ENCODE measurements at places on chromosomes 2 and 18. TPM values are rescaled to one million over a fixed set of nuclear protein-coding genes. Genes with fewer than 3 reads are reported as not detected.

Gene COL5A2
- total RNA-seq = 63.8 TPM

Gene DSG2
- 47.9 TPM for total RNA-seq

Gene TRIB2
- 144 TPM for total RNA-seq

Gene CCDC121
- 1.2 TPM for total RNA-seq

Gene ATG9A
- total RNA-seq = 52.2 TPM

Gene NMUR1
- total RNA-seq = 0.69 TPM

Gene GKN1
- not detected for total RNA-seq

Gene OR6B2
- not detected for total RNA-seq

Gene FN1
- 187 TPM for total RNA-seq

Gene UNC80
- not detected for total RNA-seq

Gene REG3G
- total RNA-seq = not detected

Gene MTIF2
- 25.3 TPM for total RNA-seq

Gene IL36RN
- total RNA-seq = not detected

Gene RBM43
- total RNA-seq = 3.6 TPM

GRCh38 chr18:54388203-54389142 lies 30.8 kb downstream of the C18orf54 start:
- DNase-seq = no peak

DNA sequence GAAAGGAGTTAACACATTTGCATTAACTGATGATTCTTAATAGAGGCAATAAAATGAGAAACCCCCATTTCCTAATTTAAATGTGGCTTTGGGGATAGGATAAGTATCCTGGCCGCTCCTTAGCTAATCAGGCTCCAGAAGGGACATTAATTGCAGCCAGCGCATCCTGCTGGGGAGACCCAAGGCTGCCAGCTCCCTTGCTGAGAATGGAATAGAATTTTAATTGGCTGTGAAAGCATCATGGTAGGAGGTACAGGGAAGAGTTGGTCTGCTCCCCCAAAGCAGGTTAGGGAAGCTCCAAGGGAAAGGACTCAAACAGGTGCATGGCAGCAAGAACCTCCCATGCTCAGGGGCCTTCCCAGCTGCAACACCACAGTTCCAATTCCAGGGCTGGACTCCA lies 71.4 kb downstream of the MARCHF4 start:
- no peak for DNase-seq

GRCh38 chr2:60275958-60276357 lies 277.5 kb downstream of the BCL11A start:
- no peak for DNase-seq

DNA sequence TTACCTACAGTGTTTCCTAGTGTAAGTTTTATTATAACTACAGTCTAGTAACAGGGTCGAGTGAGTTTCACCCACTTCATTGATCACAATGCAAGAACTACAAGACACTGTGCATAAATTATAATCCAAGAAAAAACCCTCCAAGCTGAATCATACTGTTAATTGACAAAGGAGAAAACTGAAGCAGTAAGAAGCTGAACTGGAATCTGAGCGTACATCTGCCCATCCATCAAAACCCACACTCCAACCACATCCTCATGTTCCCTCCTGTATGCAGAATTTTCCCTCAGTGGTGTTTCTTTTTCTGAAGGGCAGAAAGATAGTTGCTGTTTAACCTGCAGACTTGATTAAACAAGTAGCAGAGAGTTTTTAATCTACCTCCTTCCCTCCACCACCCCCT lies 49.5 kb upstream of the KIDINS220 start:
- DNase-seq = no peak

- no peak for DNase-seq
These were observed 40.6 kb downstream of the MOB4 start for GRCh38 chr2:197556456-197556855.

DNA sequence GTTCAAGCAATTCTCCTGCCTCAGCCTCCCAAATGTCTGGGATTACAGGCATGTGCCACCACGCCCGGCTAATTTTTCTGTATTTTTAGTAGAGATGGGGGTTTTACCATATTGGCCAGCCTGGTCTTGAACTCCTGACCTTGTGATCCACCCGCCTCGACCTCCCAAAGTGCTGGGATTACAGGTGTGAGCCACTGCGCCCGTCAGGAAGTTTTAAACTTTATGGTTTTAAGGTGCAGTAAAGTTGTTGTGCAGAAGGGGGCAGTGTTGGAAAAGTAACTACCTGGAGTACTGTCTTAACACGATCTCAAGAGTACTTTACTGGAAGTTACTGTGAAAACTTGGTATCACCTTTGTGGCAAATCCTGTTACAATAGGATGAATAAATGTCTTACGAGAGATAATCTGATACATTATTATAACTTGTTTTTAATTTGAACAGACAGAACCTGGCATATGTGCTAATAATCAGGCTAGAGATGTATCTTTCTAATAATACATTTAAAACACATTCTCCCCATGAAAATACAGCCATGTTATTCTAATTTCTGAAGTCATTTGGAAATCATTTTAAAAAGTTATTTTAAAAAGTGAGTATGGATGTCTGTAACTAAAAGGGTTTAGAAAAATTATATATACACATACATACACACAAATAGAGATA lies 10.8 kb downstream of the SPDYA start:
- DNase-seq = no peak

- DNase-seq = no peak
These were observed 60.1 kb upstream of the CHMP1B start for GRCh38 chr18:11791131-11791530.

DNA sequence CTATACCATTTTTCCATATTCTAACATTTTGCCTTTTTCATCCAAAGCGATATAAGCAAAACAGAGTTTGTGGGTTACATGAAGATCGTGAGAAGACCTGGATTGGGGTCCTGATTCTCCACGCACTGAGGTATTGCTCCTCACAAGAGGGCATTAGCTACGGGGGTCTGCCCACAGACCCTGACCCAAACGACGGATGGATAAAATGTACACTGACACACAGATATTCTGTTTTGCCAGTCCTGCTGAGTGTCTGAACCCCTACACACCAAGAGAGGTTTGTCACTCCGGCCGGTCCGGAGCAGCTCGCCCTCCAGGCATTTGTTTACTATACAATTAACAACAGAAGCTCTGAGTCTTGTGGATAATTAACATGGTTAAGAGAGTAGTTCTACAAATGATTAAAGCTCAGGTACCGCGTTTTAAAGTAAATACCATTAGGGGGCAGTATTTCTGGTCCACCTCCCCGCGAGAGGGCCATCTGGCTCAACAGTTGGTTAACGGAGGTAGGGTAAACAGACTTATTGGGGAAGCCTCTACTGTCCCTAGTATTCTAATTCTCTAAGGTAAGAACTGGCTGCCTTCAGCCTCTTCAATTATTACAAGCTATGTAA lies 28.4 kb downstream of the SCYGR8 start:
- DNase-seq = no peak

DNA sequence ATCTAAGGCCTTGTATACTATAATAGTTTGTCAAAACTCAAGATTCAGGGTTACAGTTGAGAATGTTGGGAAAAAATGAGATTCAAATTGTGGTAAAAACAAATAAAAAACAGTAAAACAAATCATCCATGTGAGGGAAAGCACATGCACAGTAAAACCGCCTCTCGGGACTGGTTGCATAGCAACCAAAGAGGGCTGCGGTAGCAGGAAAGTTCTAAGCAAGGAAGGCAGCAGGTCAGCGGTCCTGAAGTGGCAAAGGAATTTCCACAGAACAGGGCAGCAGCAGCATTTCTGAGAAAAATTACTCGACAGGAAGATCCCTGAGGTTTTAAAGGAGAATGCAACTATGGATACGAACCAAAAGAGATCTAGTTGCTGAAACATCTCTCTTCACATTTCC lies 93.7 kb downstream of the DYNAP start:
- no peak for DNase-seq

- no peak for DNase-seq
These were observed 239.0 kb downstream of the ZNF521 start for GRCh38 chr18:25112821-25113434.

GRCh38 chr2:137826373-137827372 lies 137.6 kb upstream of the HNMT start:
- DNase-seq = no peak

DNA sequence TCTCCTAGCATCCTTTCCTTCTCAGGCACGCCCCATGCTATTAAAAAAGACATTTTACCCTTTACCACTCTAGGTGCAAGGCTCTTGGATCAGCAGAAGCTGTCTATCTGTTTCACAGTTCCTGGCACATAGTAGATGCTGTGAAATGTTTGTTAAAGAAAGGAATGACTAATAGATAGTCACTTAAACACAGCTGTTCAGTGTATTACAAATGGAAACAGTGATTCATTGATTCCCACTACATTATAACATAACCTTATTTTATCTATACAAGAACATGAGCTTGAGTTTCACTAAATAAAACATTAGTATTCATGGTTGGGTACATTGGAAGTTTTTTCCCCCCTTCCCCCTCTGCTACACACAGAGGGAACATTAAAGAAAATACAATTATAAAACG lies 142.1 kb downstream of the ASXL3 start:
- DNase-seq = no peak

DNA sequence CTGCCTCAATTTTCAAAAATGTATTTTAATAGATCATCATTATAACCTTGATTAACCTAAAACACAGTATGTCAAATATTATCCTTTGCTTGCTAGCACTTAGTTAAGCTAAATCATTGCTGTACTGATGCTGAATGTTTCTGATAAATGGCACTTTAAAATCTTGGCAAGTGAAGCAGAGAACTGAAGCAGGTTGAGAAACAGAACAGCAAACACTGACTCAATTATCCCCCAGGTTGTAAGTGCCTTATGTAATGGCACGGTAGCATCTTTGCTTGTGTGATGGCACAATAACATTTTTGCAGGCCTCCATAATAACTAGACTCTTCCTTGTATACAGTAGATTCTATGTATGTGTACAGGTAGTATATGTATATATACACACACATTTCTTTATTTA lies 33.8 kb downstream of the ARHGAP15 start:
- DNase-seq = no peak

GRCh38 chr2:14072338-14072737 lies 560.2 kb upstream of the LRATD1 start:
- DNase-seq = no peak

DNA sequence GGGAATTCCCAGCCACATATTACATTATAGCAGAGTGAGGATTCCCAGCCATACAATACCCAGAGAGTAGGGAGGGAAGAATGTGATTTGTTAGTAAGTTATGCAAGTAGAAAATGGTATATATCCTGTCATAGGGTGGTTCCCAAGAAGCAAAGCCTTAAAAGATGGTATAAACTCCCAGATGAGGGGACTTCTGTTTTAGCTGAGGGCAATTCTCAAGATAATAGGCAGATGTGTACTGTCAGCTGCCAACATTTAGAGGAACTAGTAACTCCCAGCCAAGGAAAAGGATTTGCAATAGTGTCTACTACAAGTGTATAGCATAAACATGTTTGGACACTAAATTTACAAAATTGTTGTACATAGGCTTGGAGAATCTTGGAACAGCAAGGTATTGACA lies 86.5 kb downstream of the XDH start:
- DNase-seq = no peak

GRCh38 chr2:26692897-26693849 lies 651 bp downstream of the KCNK3 start:
- DNase-seq = no peak

- DNase-seq = no peak
These were observed 195.0 kb downstream of the GCA start for GRCh38 chr2:162538967-162539366.

- DNase-seq = no peak
These were observed 289.4 kb downstream of the MTX2 start for GRCh38 chr2:176558574-176559140.

DNA sequence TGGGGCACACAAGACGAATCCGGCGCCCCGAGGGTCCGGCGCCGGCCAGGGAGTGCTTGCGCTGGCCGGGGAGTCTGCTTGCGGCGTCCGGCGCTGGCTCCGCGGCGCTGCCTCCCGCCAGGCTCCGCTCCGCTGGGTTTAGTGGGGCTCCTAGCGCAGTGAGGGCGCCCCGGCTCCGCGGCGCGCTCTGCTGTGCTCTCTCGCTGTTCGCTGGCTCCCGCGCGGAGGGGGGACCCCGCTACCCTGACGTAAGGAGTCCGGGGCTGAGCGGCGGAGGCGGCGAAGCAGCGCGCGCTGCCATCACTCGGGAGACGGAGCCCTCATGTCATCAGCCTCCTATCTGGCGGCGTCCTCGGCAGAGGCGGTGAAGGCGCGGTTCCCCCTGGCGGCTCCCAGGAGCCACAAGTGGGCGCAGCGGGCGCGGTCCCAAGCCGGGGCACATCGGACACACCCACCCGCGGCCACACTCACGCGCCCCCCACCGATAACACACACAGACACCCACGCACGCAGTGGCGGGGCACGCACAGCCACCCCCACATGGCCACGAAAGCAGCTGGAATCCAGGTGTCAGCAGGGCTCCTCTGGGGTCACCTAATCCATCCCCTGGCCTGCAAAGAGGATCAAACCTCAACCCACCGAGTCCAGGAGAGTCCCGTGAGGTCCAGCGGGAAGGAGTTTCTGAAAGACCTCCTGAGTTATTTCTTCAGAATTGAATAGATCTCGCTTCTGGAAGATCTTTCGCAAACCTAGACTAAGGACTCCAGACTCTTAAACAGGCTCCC lies at the start of gene C1QL2:
Gene C1QL2, minus strand, starts transcription at position 189 of the 785 bp plus-strand sequence. CDS start 482 bp downstream, outside the sequence.
- DNase-seq = no peak

- DNase-seq = no peak
These were observed 103.0 kb downstream of the USP40 start for GRCh38 chr2:233463586-233463985.

GRCh38 chr2:107308835-107309234 lies 422.9 kb upstream of the ST6GAL2 start:
- DNase-seq = no peak

GRCh38 chr2:181829230-181829629 lies 62.3 kb upstream of the ITPRID2 start:
- no peak for DNase-seq

- no peak for DNase-seq
These were observed 12.7 kb downstream of the DGUOK start for GRCh38 chr2:73939419-73939818.

DNA sequence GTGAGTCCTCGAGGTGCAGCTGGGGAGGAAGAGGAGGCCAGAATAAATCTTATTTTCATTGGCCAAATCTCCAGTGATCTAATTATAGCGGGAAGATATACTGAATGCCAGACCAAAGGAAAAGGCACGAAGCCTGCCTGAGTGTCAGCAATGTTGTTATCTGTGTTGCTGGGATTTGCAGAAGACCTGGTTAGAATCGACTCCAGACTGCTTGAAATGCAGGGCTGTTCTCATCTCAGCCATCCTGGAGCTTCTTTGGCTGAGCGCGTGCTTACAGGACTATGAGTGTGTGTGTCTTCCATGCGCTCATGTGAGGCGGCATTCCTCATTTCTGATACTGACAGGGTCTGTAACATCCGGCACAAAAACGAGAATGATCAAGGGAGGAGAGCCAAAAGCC lies 81.2 kb downstream of the TSN start:
- DNase-seq = no peak

Data from omental fat pad (tissue), 4 donors.